ENCODE measurements at places on chromosomes 3 and 15.
A peak's percentile ranks its signal among the peaks of the same experiment; 100 is the strongest.

GRCh38 chr15:38714309-38715072, 149.9 kb upstream of the RASGRP1 start:
- DNase-seq, result peak; percentile 96

- DNase-seq, result peak; percentile 56
Measured at GRCh38 chr3:150158943-150159625, 188.4 kb upstream of the PFN2 start.

DNA sequence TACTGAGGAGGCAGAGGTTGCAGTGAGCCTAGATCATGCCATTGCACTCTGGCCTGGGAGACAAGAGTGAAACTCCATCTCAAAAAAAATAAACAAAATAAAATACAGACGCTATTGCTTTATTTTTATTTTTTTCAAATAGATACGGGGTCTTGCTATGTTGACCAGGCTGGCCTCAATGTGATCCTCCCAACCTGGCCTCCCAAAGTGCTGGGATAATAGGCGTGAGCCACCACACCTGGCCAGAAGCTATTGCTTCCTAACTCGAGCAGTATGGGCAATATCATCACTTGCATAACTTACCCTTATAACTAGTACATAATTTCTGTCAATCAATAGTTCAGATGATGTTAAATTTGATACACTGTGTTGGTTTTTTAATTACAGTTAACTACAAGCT, 3.0 kb downstream of the ARF4 start:
- DNase-seq, result no peak

GRCh38 chr3:73548436-73548835, 76.3 kb downstream of the PDZRN3 start:
- DNase-seq, result no peak

DNA sequence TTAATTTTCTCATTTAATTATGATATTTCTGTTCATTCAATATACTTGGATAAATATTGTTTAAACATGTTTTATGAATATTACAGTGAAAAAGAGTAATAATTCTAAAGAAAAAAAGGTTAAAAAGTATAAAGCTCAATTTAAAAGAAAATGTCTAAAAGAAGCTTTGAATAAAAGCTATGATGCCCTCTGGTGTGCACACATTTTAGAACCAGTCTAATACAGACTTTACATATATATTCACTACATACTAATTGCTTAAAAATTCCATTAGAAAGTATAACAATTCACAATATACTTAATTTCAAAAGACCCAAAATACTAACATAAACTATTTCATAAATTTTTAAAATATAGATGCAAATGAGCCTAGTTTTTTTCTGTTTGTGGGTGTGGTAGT, 909.1 kb upstream of the ROBO1 start:
- DNase-seq, result no peak

DNA sequence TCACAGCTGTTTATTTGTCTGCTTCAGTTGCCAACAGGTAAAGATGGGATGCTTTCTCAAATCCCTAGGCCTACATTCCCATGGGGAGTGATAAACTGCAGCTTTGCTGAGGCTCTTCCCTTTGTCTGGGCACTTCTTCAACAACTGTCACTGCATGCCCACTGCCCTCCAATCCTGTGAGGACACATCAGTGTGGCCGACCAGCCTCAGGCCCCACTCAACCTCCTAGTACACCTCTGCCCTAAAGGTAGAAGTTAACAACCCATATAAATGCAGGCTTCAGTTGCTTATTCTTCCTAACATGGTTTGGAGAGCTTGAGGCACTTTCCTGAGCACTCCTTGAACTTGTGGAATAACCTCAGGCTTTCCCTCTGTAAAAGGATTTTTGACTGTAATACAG, 49.6 kb downstream of the ROPN1B start:
- DNase-seq, result no peak
